ENCODE measurements at places on chromosomes 2 and 18.

DNA sequence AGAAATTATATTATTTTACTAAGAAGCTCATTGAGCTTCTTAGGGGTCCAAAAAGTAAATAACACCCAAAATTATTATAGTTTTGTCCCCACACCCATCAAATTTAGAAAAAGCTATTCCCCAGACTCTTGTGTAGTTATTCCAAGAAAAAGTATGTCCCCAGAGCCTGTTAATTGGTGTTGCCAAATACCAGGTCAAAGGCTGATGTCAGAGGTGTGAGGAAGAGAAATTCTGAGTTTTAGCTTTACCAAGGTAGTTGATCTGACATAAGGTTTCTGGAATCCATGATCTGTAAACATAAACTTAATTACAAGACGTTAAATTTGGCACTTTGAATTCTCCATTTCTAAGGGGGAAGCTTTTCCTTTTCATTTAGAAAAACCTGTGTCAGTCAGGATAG lies 29.3 kb upstream of the PSME4 start:
- no peak for DNase-seq

GRCh38 chr2:238282861-238283738 lies 5.3 kb downstream of the PER2 start:
- DNase-seq = no peak

GRCh38 chr18:23283916-23284430 lies 148.7 kb downstream of the CABLES1 start:
- no peak for DNase-seq

- no peak for DNase-seq
Measured at GRCh38 chr2:207836521-207837133, 66.9 kb upstream of the FZD5 start.

GRCh38 chr18:69900941-69901340 lies 46.7 kb downstream of the CD226 start:
- DNase-seq = no peak

DNA sequence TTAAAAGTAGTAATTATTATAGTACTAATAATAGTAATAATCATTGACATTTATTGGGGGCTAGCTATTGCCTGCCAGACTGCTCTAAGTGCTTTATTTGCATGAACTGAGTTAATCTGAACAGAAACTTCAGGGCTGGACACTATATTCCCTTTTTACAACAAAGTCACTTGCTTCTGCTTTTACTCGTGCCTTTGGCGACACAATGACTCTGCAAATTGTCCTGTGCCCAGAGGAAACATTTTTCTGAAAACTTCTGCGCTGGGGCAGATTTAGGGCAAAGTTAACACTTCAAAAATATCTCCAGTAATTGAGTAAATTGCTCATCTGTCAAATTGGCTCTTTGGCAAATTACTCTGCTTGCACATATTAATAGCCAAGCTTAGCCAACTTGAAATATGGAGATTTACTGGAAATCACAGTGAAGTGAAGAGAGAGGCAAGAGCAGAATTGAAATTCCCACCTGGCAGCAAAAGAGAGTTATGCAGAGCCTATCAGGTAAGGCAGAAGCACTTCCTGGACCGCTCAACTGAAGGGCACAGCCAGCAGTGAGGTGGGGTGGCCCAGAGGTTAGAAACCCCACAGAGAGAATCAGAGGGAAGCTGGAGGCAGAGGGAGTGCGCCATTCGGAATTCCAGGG lies 36.3 kb downstream of the BMP10 start:
- no peak for DNase-seq

- DNase-seq = peak; percentile 48
Measured at GRCh38 chr2:54704688-54705605, 18.5 kb upstream of the EML6 start.

DNA sequence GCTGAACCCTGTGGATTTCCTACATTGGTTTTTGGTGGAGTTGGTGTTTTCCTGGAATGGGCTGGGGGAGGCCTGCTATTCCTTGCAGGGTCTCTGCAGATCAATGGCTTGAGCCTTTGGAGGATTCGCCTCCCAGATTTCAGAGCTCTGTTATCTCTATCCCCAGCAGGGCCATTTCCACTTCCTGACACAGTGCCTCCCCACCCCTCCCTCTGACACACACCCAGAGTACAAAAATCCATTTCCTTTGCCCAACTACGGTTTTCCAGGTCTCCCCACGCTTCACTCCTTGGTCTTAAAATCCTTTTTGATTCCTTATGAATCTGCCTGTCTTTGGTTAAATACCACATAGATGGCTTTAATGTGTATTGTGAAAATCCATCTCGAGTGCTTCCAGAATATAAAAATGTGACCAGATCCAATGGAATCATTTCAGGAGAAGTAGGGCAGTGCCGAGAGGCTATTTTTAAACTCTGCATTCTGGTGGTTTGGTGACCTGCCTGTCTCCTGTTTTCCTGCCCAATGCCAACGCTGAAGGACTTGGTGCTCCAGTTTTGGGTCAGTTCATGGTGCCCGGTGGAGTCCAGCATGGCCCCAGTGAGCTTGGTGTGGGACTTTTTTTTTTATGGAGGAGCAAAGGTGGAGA lies 60.9 kb downstream of the ARL4C start:
- no peak for DNase-seq

GRCh38 chr2:239201531-239201876 lies 199.3 kb downstream of the HDAC4 start:
- DNase-seq = no peak

DNA sequence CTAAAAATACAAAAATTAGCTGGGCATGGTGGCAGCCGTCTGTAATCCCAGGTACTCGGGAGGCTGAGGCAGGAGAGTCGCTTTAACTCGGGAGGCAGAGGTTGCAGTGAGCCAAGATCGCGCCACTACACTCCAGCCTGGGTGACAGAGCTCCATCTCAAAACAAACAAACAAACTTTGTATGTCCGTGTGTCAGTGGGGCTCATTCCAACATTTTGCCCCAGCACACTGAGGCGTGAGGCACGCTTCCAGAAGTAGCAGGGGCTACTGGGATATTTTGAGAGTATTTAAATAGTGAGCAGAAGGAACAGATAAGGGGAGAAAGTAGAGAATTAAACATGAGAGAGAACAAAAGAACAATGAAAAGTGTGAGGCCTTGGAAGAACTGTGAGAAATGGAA lies 83.3 kb upstream of the TANK start:
- DNase-seq = no peak

GRCh38 chr18:73948084-73948483 lies 199.6 kb downstream of the FBXO15 start:
- no peak for DNase-seq

GRCh38 chr2:97831121-97831520 lies 117.7 kb downstream of the ZAP70 start:
- DNase-seq = no peak

- DNase-seq = no peak
Measured at GRCh38 chr2:86068136-86068588, 37.5 kb downstream of the POLR1A start.

GRCh38 chr18:58249712-58250111 lies 205.7 kb downstream of the NEDD4L start:
- DNase-seq = no peak

DNA sequence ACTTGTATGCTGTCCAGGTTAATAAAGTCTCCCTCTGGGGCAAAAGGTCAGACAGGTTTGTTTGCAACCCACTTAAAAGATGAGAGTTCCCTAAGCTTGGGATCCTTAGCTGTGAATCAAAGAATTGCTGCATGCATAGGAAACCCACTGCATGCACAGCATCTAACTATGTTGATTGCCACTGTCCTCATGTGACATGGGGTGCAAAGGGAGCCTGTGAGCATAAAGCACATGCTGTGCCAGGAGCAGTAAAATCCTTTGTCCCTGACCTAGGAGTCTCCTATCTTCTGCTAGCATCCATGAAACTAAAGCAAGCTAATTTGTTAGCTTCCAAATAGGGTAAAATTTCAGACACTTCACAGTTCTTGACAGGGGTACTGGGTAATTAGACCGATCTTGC lies 13.8 kb downstream of the METTL4 start:
- no peak for DNase-seq

- DNase-seq = no peak
Measured at GRCh38 chr2:200616193-200616592, 30.4 kb downstream of the AOX1 start.

DNA sequence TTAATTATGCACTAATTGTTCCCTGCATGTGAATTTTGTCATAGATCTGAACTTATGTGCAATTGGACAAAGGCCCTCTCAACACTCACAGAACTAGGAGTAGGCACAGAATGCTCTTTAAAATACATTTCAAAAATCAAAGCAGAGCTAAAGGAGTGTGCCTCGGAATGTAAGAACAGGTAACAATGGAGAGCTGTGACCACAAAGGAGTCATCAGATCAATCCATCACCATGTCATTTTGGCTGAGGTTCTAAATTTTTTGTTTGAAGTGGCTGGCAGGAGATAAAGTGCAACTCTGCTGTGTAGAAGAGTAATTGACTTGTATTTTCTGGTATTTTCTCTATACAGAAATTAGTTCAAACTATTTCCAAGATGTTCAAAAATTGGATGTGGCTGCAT lies 155.4 kb downstream of the NRP2 start:
- no peak for DNase-seq

DNA sequence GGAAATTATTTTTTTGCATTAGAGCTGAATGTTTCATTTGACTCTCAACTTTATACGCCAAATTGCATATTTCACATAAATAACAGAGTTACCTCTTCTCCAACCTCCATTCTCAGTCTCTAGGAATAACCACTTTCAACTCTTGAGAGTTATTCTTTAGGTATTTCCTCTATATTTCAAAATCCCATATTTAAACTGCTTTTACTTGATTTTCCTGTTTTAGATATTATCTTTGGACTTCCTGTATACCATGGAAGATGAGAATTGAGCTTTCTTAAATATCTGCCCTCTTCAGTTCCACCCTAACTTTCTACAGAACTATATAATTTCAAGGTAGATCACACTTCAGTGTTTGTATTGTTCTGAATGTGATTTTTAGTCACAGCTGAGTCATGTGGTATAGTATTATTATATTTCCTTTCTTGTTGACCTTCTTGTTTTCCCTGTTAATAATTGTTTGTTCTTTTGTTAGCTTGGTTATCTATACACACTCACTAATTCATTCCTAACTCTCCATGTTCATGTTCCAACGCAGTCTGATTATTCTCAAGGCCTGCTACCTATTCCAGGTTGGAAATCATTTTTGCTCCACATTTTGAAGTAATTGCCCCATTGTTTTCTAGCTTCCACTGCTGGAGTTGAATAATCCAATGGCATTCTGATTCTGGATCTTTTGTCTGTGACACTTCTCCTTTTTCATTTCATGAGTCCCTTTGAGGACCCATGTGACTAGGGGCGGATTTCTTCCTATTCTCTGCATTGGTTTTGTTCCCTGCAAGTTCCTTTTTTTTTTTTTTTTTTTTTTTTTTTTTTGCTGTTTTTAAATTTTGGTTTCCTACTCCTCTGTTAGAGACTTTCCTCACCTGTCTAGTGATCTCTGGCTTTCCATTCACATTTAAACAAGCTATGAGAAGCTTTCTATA lies 156.8 kb upstream of the RBMS1 start:
- DNase-seq = no peak

GRCh38 chr2:85534881-85535280 lies 4.1 kb upstream of the MAT2A start:
- no peak for DNase-seq

DNA sequence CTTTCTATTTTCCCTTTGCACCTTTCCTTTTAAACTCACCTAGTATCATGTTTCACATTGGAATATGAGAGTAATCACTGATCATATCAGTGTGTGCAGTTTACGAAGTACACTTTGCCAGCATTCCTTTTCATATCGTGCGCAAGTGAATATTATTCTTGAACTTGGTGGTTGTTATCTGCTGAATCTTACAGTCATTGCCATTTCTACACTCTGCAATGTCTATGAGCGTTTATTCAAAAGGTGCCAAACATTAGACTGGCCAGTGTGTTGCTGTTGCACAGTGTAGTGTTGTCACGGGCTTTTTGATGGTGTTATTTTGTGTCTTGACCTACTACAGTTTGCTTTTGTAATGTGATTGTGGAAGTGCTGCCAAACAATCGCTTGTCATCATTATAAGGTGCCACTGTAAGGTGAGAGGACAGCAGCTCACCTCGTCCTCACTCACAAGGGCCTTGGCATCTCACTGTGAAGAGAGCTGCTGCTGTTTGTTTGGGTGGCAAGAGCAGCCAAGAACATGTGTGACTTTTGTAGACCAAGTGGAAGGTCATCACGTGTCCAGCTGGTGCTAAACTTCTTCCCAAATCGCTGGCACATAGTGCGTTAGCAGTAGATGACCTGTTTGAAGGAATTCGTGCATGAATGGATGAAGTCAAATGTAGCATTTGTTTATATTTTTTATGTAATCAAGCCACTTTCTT lies 113.3 kb downstream of the MYO1B start:
- DNase-seq = no peak

DNA sequence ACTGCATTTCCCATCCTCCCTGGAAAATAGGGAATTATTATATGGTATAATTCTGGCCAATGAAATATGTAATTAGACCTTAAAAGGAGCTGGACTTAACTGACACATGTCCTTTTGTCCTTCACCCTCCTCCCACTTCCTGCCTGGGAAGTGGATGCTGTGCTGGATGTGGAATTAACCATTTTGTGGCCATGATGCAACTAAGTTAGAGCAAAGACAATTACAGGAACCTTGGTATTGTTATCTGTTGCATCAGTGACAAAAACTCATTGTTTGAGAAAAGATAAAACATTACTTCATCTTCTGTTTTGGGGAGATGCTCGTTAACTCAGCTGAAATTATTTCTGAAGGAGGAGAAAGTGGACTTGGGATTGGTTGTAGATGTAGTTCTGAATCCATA lies 227.7 kb upstream of the BOD1L2 start:
- no peak for DNase-seq

- no peak for DNase-seq
Measured at GRCh38 chr2:54287532-54287931, 31.5 kb upstream of the TSPYL6 start.

- DNase-seq = no peak
Measured at GRCh38 chr18:3190610-3191009, 29.2 kb downstream of the MYOM1 start.

GRCh38 chr2:234202601-234203000 lies 152.1 kb downstream of the SPP2 start:
- no peak for DNase-seq

GRCh38 chr2:31255911-31256571 lies 22.1 kb downstream of the EHD3 start:
- no peak for DNase-seq

DNA sequence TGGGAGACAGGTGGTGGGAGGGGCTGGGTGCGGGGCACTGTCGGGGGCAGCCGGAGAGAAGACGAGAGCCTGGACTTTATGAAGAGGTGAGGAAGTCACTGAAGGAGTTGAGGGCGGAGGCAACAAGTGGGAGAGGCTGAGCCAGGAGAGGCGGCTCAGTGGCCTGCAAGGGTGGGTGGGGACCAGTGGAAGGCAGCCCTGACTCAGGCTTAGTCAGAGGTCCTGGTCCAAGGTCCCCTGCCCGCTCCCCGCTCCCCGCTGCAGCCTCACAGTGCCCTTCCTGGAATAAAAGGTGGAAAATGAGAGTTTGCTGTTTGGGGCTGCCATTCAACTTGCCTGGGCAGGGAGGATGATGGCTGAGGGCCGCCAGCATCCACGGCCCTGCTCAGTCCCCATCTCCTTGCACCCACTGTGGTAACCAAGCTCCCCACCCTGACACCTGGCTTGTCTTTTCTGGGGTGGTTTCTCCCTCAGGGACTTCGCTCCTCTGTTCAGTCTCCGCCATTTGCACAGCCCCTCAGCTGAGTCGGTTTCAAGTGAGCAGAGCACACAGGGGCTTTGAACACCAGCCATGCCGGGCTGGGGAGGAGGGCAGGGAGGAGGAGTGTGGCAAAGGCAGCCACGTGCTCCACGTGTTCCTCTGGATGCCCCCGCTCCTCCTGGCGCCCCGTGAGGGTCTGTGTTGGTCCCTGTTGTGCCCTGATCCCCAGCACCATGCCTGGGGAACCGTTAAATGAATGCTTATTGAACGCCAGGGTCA lies 13.7 kb upstream of the RALB start:
- DNase-seq = no peak

- no peak for DNase-seq
Measured at GRCh38 chr2:223541546-223541945, 60.6 kb downstream of the SCG2 start.

All from NCI-H748 treated with DMSO at 0.1 percent for 48 hours (cell line).